HFFc6 (cell line): ENCODE measurements at places on chromosomes 13 and 19. TPM values are rescaled to one million over a fixed set of nuclear protein-coding genes. Genes with fewer than 3 reads are reported as not detected.

- DNase-seq = no peak
These were observed 813 bp upstream of the MCOLN1 start for GRCh38 chr19:7521551-7522071.

DNA sequence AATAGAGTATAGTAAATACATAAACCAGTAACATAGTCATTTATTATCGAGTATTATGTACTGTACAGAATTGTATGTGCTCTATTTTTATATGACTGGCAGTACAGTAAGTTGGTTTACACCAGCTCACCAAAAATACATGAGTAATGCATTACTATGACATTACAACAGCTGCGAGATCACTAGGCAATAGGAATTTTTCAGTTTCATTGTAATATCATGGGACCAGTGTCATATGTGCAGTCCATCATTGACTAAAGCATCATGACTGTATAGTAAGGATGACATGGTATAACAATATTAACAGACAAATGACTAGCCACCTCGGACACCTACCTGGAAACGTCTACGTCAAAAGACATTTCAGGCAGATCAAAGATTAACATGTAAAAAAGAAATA lies 33.6 kb downstream of the ATP7B start:
- no peak for DNase-seq

DNA sequence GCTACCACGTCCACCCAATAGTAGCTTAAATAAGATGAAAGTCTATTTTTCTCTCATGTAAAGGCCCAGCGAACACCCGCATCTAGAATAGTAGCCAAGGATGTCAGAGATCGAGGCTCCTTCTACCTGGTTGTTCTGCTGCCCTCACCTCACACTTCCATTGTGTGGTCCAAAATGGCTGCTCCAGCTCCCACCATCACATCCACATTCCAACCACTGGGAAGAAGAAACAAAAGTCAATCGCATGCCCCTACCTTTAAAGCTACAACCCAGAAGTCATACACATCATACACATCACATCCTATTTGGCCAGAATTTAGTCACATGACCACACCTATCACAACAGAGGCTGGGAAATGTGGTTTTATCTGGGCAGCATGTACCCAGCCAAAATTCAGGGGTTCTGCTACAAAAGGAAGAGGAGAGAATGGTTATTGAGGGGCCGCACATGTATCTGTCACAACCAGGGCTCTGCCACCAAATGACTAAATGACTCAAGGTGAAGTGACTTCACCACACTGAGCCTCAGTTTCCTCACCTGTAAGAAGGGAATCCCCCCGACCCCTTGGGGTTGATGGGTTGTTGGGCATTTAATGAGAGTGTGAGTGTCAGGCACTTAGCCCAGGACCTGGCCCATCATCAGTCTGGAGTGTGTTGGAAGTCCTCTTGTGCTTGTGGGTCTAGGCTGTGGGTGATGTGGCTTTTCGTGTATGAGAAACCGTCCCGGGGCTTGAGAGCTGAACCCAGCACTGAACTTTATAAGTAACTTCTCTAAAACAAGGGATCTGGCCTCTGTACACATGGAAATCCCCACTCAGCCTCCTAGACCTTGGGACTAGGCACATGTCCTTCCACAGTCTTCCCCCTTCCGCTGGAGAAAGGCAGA lies 10.2 kb upstream of the CBLC start:
- DNase-seq = no peak

DNA sequence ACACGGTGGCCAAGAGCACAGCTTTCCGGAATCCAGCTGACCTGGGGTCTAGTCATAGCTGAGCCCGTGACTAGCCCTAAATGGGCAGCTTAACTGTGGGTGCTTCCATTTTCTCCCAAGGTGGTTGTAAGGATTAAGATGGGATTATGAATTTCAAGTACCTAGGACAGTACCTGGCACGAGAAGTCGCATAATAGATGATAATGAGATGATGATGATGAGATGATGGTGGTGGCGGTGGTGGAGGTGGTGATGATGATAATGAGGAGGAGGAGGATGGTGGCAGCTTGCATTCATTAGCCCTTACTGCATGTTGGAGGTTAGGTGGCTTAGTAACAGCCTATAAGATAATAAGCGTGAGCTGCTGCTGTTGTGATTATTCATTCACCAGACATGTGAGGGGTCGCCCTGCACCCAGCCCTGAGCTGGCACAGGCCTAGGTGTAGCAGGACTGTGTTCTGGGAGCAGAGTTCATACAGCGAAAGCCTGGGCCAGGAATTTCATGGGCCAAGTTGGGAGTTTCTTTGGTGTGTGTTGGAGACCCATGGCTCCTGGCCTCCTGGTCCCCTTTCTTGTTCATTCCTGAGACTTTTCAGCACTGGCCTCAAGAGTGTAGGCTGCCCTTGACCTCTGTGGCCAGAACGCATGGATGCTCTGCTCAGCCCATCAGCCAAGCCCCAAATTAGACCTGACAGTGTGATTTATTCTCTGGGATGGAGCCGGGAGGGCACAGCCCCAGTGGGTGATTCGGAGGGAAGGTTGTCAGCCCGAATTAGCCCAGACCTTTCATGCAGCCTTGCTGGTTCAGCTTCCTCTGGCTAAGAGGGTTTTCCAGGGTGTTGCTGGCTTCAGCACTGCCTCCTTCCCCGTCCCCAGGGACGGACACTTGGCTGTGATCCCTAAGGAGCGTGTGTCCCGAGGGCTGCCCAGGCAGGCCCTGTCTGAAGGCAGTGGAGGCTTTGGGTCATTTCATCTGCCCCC lies 128.8 kb downstream of the SIPA1L3 start:
- peak; percentile 77 for DNase-seq

- no peak for DNase-seq
These were observed 24.6 kb downstream of the DCT start for GRCh38 chr13:94454906-94455305.

GRCh38 chr13:50713523-50714248 lies 129.8 kb downstream of the DLEU7 start:
- DNase-seq = peak; percentile 28

- no peak for DNase-seq
These were observed 3.9 kb upstream of the PLPP2 start for GRCh38 chr19:294946-295686.

- DNase-seq = no peak
These were observed 630.2 kb downstream of the UQCRFS1 start for GRCh38 chr19:28582796-28583195.

DNA sequence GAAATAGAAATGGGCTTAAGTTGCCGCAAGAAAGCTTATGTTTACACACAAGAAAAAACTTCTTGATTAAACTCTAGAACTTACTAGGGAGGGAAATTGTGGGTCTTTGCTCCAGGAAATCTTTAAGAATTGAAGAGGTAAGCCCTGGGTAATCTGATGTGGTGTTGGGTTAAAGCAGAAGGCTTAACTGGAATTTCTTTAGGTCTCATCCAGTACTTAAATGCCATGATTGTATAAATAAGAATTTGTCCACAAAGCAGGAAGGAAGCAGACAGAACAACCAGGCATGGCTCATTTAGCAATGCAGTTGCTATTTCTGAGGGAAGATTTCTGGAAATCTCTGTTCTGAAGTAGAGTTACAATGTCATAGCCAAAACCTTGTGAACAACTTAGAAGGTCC lies 360.4 kb downstream of the KLF5 start:
- DNase-seq = no peak

DNA sequence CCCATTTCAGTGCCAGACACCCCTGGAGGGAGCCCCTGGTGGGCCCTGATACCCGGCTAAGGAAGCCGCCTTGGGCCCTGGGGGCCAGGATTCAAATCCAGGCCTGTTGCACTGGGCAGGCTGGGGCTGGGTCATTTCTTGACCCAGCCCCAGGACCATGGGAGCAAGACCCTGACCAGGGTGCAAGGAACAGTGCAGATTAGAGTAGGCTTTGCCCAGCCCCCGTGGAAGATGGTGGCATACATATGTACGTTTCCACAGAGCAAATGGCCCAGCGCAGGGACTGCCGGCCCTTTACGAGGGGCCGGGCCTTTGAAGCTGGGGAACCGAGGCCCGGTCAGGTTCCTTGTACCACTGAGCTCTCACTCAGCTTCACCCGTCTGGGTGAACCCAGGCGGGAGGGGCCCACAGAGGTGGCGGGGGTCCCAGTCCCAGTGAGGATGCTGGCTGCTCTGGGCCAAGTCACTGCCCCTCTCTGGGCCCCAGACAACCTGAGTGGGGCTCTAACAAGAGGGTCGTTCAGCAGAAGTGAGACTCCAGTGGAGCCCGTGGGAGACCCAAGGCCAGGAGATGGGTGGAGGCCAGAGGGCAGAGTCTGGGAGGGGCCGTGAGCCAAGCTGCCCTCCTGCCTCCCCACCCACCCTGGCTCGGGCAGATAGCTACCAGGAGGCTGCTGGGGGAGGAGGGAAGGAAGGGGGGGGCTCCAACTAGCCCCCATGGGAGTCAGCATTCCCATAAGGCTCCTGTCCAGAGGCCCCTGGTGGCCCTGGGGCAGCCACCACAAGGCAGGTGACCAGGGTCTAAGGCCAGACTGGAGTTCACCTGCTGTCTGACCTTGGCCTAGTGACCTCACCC lies 2.7 kb downstream of the MKNK2 start:
- no peak for DNase-seq

DNA sequence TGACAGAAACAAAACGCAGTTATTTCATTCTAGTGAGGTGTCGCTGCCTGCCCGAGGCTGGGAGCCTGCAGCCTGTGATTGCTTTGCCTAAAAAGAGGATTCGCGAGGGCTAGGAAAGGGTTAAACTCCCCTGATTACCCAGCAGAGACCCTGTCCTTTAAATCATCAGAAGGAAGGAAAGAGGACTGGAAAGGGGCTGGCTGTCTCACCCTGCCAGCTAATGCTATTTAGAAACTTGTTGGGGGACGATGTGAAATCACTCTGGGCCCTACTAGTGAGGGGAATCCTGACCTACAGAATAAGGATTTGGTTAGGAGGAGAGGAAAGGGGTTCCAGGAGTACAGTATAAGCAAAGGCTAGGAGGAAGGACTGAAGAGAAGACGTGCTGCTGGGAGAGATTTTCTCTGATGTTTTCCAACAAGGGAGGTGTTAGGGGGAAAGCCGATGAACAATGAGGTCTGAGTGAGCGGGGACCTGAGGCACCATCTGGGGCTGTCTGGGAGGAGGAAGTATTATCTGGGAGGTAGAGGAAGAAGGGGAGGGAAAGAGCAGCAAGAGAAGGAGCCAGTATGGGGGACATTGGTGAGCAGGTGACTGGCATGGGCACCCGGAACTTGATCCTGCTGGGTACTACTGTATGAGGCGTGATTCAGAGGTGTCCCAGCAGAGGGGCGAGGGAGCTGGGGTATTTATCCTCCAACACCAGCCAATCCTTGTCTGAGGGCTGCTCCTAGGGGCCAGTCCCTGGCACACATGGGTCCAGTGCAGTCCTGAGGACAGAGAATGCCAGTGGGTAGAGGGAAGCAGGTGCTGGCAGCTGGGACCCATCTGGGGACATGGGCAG lies 55.7 kb upstream of the PTPRS start:
- no peak for DNase-seq

DNA sequence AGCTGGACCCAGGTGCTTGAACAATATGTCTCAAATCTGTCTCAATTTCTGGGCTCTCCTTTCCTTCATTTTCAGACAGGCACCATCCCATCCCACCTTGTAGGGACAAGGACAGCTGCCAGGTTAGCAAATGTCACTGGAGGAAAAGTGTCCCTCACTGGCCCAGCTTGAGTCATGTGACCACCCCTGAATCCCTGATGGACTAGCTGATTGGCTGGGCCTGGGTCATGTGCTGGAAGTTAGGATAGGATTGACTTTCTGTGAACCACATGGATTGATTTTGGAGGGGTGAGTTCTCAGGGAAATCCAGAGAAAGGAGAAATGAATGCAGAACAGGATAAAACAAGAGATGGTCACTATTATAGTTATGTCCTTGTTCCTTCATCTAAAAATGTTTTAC lies 28.2 kb upstream of the FXYD3 start:
- no peak for DNase-seq

DNA sequence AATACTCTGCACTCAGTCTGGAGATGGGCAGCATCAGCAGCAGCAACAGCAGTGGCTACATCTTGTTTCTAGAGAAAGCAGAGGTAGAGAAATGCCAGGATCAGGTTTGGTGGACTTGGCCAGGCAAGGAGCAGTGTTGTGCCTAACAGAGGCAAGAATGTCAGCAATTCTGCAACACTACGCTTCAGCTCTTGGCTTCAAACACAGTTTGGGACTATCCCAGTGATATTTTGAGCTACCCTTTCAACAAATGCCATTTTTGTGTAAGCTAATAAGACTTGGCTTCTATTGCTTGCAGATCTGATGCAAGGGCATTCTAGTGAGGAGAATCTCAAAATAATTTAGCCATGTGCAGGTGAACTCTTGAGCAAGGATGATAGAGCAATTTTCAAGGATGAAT lies 271.3 kb downstream of the PCDH20 start:
- no peak for DNase-seq

Gene VSTM2B
- total RNA-seq = not detected in 2 replicates

Gene ZNF44
- 6.9 to 7.6 TPM (median 7.5 TPM) in 3 replicates for total RNA-seq

Gene VMAC
- total RNA-seq = 2.0 to 2.4 TPM (median 2.0 TPM) in 3 replicates

Gene PROSER3
- 26.4 and 29.0 TPM in 2 replicates for total RNA-seq

Gene TMEM255B
- 7.3 to 9.6 TPM (median 8.2 TPM) in 3 replicates for total RNA-seq

Gene NRTN
- not detected in 3 replicates for total RNA-seq

Gene SIGLEC5
- not detected in 3 replicates for total RNA-seq

Gene FLT3
- not detected in 3 replicates for total RNA-seq

Gene FCAR
- not detected in 3 replicates for total RNA-seq

Gene ZFP36
- total RNA-seq = 30.9 to 65.3 TPM (median 37.8 TPM) in 3 replicates

Gene SOX21
- total RNA-seq = not detected in 3 replicates
